Activated T-cell treated with anti-CD3 and anti-CD28 coated beads, Interleukin-2, amount 50 U/mL, for 24 hours (primary cell): ENCODE measurements at places on chromosomes 3 and 15.

DNA sequence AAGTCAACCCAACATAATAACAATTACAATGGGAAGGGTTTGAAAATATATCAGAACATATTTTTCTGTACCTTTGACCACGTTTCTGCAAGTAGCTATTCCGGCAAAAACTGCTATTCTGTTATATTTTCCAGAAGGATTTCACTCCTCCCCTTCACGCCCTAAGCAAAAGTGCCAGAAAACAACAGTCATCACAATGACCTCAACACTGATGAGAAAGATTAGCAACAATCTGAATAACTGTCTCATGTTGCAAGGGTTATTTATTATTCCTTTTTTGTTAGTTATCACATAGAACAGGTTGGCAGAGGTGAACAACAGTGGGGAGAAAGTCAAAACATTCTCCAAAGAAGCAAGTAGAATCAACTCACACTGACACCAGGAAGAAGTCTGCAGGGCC, 269.4 kb upstream of the ARRDC4 start:
- DNase-seq: no peak

GRCh38 chr3:39379778-39380155, 3.4 kb upstream of the SLC25A38 start:
- no peak for DNase-seq

GRCh38 chr3:187015903-187016638, 85.7 kb downstream of the ST6GAL1 start:
- no peak for DNase-seq

DNA sequence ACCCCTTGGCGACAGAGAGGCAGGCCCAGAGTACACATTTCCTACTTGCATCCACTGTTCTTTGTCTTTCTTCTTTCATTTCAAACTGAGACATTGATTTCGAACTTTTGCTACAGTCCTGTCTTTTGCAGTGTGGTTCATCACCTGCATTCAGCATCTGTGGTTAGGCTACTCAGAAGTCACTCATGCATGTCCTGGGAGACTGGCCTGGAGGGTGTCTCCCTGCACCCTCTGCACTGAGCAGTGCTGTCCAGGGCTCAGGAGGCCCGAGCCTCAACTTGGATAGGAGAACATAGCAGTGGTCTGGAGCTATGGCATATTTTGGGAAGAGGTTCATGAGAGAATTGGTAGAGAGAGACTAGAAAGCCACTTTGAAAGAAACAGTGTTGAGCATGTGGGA, 240.2 kb upstream of the TPRG1 start:
- DNase-seq: no peak

- DNase-seq: no peak
Observed at GRCh38 chr15:99275525-99276128, 24.3 kb downstream of the LRRC28 start.

DNA sequence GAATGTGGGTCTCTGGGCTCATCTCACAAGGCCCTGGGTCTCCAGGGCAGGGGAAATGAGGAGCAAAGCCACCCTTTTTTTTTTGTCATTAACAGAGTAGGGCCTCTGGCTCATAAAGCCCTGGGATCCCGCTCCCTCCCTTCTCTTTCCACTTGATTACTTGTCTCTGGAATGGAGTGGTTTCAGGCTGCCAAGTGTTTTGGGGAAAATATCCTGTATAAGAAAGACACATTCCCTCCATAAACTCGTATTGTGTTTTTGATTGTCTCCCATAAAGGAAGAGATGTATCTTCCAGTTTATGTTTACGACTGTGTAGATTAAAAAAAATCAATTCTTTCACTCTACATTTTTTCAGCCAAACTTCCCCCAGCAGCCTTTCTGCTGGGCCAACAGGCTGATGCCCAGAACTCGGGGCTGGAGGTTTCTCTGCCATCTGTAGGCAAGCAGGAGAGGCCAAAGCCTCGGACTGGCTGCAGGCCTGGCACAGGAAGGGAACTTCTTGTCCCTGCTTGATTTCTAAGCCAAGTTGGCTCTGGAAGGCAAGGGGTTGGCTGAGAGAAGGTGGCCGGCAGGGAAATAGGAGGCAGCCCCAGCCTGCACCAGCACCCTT, 49.4 kb upstream of the INSYN1 start:
- no peak for DNase-seq

DNA sequence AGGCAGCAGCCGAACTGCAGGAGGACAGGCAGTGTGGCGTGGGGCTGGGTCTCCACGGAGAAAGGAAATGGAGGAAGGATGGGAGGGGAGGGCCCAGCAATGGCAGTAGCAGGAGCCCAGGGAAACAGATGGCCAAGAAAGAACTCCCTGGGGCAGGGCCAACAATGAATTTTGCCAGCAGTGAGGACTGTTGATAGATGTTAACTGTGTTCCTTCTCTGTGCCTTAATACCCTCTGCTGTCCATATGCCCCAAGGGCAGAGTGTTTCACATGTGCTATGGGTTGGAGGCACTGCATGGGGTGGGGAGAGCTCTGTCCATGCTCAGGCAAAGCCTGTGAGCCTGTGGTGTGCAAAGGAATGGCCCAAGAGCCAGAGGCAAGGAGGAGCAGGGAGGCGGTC, 70.8 kb upstream of the POMGNT2 start:
- no peak for DNase-seq

- no peak for DNase-seq
Observed at GRCh38 chr15:85960381-85960780, 119.3 kb upstream of the AGBL1 start.

GRCh38 chr3:56890448-56891091, 88.8 kb upstream of the ARHGEF3 start:
- no peak for DNase-seq
